Activated T-cell treated with anti-CD3 and anti-CD28 coated beads, Interleukin-2, amount 50 U/mL, for 1 hour (primary cell): ENCODE measurements at places on chromosomes 7 and 10.

- DNase-seq, result no peak
Observed at GRCh38 chr10:29026065-29026797, 262.6 kb upstream of the LYZL1 start.

GRCh38 chr7:46129831-46130230 is 208.8 kb upstream of the IGFBP3 start:
- DNase-seq, result no peak

DNA sequence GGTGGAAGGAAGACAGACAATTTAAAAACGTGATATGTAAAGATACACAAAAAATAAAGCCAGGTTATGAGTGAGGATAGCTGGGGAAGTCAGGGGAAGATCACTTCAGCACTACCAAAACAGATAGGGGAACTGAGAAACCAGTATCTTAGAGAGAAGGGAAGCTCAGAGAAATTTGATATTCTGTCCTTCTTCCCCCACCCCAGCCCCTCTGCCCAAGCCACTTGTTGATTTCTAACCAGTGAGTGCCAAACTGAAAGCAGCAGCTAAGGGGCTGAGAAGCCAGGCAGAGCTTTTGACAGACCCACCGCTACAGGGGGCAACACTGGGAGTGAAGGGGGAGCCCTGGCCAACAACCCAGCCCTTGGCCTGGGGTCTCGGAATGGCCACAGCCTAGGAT is 9.1 kb upstream of the SLC29A3 start:
- no peak for DNase-seq

- no peak for DNase-seq
Observed at GRCh38 chr7:141619745-141620144, 68.5 kb downstream of the AGK start.

DNA sequence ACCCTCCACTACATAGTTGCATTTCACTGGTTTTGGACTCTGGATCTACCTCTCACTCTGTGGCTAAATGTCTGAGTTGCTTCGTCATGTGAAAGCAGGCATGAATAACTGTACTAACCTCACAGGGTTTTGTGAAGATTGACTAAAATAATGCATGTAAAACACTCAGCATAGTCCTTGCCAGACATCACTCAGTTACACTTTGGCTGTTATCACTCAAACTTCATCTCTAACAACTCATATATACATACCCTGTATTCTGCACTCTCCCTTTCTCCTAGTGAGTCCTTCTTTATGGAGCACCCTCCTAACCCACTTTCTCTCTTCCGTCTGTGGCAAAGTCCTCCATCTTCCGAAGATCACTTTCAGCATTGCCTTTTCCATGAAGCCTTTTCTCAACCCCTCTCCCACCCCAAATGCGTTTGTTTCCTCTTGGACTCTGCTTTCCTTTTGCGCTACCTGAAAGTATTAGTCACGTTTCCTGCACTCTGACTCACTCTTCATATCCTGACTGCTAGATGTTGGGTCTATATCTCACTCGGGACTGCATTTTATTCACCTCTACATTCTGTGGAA is 72.6 kb downstream of the OSBPL3 start:
- no peak for DNase-seq

DNA sequence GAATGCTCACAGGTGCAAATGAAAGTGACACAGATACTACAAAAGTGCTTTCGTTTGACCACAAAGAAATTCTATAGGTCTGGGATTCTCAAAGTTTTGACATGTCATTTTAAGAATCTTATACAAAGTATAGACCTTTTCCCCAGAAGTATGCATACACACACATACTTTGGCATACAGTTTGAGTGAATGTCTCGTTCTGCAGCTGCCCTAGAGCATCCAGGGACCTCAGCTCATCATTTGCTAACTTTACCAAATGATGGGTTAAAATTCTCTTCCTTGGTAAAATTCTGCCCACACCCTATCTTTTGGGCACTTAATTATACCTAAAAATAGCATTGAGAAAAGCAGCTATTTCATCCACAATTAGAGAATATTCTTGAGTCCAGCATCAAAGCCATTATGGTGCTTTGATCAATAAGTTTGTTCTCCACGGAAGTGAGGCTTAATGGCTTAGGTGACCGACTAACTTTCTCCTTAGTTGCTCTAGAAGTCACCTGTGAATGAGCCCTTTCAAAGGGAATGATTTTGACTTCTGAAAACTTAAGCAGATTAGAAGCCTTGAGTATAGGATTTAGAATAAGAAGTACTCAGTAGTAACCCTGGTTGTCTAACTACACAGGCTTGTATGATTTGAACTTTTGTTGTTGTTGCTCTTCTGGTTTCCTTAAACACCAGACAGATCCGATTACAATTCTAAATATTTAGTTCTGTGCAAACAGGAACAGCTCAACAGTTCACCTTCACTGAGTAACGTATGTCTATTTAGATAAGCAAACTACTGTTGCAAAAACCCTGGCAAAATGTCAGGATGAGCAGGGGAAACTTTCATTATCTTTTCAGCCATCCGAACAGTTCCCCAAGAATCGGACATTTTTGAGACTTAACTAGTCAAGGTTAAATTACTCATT is 70.6 kb downstream of the CNNM2 start:
- DNase-seq, result no peak

DNA sequence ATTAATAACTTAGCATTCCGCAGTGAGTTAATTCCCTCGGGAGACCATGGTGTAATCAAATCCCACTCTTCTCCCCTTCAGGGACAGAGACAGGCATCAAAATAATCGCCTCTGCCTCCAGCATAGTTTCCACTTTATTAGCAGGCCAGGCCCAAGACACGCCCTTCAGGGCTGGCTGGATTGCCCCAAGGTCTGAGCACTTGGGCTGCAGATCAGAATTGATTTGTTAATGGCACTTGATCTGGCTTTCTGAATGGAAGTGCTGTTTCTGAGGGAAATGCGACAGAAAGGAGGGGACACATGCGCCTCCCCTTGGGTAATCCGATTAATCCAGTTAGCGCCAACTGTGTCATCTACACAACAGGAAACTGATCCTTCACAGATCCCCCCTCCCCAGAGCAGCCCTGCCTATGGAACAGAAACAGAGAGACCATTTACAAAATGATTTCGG is 15.6 kb downstream of the CHAT start:
- no peak for DNase-seq

GRCh38 chr10:1116051-1116450 is 59.9 kb downstream of the WDR37 start:
- no peak for DNase-seq

GRCh38 chr10:114100848-114101741 is 57.4 kb downstream of the ADRB1 start:
- no peak for DNase-seq

DNA sequence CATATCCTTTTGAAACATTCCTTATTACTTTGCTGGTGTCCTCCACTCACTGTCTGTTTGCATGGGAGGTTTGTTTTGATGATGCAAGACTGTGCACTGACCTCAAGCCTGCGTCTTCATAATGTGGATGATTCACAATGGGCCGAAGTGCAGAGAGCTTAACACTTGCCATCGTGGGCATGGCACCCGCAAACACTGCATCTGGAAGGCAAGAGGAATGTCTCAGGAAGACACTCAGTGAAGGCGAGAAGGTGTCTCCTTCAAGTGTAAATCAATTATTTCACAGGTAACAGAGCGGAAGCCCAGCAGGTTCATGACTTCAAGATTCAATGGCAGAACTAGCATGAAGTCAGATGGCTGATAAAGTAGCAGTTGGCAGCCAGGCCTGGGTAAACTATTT is 98.1 kb downstream of the DPY19L1 start:
- no peak for DNase-seq

- no peak for DNase-seq
Observed at GRCh38 chr10:7251696-7252465, 159.0 kb downstream of the SFMBT2 start.

DNA sequence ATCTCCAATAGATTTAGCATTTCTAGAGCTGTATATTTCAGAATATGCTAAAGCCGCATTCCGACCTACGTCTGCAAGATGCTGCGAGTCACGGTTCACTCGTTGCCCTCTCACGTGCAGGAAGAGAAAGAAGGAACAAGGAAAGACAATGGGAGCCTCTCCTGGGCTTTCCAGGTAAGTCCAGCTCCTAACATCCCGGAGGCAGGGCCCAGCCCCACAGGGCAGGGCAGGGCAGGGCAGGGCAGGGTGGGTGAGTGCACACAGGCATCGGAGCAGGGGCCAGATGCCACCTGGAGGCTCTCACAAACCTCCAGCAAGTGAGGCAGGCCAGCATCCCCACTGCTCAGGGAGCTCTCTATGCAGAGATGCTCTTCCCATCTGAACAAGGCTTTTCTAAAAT is 50.8 kb downstream of the VOPP1 start:
- no peak for DNase-seq

- DNase-seq, result no peak
Observed at GRCh38 chr10:18303851-18304801, 163.9 kb downstream of the CACNB2 start.

DNA sequence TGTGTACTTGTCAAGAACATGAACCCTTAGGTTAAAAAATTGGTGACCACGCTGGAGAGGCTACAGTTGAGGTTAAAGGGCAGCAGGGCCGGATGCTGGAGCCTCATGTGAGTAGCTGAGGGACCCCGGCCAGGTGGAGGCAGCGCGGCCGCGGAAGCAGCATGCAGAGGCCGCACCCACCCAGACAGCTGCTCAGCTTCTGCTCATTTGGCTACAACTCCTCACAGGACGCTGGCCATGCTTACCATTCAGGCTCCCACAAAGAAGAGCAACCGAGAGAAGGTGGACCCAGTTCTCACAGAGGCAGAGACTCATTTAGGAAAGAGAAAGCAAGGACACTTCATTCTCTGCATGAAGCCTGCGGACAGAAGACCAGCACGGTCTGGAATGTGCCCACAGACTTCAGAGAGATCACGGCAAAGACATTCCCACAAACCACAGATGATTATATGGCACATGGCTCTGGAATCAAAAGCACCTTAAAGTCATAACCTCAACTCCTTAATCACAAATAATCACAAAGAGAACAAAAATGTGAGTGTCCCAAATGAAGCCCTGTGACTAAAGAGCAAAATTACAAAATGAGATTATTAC is 94.4 kb downstream of the VOPP1 start:
- no peak for DNase-seq

DNA sequence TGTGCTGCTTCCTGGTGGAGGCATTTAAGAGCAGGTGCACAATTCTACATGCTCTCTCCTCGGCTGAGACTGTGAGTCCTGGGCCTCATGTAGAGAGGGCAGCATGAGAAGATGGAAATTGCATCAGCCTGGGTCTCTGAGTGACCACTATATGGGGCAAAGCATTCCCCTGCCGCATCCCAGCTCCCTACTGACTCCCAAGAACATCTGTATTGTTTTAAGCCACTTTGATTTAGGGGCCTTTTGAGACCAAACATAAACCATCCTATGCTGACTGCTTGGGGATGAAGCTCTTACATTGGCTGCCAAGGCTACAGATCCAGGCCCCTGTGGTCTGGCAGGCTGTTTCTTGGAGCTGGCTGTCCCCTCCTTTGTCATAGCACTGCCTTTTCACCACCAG is 101.3 kb upstream of the TBX20 start:
- no peak for DNase-seq

DNA sequence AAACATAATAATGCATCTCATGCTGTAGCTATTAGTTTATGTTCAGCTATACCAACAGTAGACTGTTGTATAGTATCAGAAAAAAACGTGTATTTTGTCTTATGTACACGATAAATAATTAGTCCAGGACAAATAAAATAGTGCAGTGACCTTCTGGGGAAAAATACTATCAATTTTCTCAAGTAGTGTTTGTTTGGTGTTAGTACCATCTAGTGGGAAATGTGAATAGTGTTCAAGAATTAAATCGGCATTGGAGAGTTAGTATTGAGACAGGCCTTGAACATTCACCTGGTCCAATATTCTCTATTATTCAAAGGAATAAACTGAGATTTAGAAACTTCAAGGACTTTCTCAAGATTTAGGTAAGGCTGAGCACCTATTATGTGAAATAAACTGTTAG is 21.7 kb upstream of the OR2A5 start:
- no peak for DNase-seq

- no peak for DNase-seq
Observed at GRCh38 chr10:77297393-77297739, 340.2 kb downstream of the KCNMA1 start.

GRCh38 chr7:14762561-14762960 is 140.0 kb downstream of the DGKB start:
- no peak for DNase-seq

- DNase-seq, result no peak
Observed at GRCh38 chr7:134378562-134378961, 61.8 kb upstream of the SLC35B4 start.

DNA sequence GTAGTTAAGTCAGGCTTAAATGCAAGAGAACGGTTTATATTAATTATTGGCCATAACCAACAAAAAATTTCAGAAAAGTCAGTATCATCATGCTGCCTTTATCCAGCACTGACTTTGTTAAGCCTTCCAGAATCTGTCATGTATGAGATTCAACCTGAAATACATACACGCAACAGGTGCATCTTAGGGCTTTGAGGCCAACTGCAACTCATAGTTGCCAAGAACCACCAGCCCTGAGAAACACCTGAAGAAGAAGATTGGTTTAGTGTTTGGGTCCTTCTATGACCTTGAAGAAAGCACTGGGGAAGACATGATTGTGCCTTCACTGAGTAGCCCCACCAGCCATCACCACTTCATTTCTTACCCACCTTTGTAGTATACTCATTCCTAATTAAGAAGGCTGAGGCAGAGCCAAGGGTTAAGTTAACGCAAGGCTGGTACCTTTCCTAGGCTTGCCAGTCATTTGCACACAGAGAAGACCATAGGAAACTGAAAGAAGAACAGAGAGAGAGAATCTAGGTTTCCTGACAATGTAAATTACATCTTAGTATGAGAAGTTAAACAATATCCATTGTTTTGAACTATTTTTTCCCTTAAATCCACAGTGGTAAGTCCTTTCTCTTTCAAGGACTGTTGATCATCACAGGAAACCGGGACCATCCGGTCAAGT is 200.1 kb upstream of the PRKCQ start:
- DNase-seq, result no peak

DNA sequence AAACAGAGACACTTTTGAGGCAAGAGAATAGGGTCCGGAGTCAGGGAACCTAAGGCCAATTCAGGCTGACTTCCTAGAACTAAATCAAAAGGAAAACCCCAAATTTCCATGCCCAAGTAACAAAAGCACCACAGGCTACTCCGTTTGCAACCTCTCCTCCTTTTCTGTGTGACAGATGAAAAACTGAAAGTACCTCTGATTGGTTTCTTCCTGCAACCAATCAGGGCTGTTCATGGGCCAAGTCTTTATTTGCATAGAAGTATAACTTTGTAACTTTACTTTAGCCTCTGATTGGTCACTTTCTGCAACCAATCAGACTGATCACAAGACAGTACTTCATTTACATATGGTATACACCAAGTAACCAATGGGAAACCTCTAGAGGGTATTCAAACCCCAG is 239.9 kb upstream of the KCND2 start:
- DNase-seq, result no peak
